ENCODE measurements at places on chromosomes 1 and 21.

- DNase-seq: no peak
These were observed 800 bp upstream of the MMP23B start for GRCh38 chr1:1630965-1631781.

DNA sequence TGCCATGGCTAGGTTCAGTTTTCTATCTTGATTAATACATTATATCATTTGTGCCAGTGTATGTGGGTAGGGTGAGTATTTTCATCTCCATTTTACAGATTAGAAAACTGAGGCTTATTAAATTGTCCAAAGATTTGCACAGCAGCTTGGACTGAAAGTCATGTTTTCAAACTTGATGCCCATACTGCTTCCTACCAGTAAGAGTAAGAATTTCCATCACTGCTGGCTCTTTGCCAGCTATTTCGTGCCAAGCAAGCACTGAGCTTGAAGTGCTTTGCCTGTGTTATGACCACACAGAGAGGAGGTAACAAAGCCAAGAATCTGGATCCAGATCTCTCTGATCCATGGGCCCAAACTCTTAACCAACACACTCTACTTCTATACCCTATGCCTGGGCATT is 295.0 kb downstream of the VAV3 start:
- no peak for DNase-seq

- no peak for DNase-seq
These were observed at the start of gene RHOC for GRCh38 chr1:112706505-112707220. Gene RHOC (minus strand): TSS chr1:112707127. CDS start chr1:112703799, 3,328 bp downstream.

- DNase-seq: no peak
These were observed 149.9 kb downstream of the MRPL39 start for GRCh38 chr21:25457411-25457810.

DNA sequence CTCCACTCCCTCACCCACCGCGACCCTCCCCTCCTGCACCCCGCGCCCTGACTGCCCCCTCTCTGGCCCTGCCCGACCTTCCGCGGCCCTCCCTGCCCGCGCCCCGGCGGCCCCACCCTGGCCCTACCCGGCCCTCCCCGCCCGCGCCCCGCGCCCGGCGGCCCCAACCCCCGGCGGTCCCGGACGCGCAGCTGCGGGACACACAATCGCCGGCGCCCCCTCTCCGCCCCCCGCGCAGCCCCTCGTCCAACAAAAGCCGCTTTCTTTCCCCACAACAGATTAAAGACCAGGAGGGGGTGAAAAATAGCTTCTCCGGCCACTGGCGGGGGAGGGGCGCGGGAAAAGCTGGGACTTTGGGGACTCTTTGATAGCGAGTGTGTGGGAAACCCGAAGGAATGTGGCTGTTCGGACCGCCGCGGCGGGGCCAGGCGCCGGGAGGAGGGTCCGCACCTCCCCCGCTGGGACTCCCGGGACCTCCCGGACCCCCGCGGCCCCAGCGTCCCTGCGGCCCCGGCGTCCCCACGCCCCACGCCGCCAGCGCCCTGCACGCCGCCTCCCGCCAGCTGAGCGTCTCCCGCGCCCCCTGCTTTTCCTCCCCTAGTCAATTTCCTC is 8.8 kb upstream of the ID3 start:
- DNase-seq: no peak

- DNase-seq: no peak
These were observed 284.5 kb downstream of the DSCAM start for GRCh38 chr21:40562242-40563002.

- DNase-seq: no peak
These were observed 28.5 kb upstream of the SERBP1 start for GRCh38 chr1:67458663-67459062.

GRCh38 chr1:37420456-37420855 is 53.9 kb upstream of the ZC3H12A start:
- no peak for DNase-seq

DNA sequence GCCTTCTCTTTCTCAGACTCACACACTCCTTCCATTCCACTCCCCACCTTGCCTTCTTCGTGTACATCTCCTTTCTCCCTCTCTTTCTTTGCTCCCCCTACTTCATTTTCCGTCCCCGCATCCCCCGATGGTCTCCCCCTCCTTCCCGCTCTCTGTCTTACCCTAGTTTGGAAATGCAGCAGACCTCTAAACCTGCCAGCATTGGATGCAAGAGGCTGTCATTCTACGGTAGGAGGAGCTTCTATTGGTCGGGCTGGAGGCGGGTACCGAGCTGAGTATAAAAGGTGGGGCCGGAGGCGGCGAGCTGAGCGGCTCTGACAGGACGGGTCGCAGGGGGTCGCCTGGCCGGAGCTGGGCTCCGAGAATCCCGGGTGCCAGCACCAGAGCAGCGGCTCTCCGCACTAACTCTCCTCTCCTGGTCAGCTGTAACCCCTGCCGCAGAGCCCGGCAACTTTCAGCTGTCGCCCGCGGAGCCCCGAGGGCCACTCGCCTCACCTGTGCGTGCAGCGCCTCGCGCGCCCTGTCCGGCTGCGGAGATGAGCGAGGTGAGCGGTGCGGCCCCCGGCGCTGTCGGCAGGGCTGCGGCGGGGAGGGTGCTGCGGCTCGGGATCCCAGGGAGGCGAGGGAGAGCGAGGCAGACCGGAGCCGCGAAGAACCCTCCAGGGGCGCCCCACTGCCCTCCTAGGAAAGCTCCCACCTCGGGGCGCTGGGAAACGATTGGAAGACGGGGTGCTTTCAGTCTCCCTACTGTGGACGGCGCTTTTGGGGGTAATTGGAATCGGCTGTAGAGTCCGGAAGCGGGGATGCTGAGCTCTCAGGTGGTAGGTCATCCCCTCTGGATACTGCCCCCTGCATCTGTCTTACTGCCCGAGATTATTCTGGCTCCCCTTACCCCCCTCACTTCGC is at the start of gene PCP4L1:
Gene PCP4L1 (plus strand): TSS at position 307 of the 906 bp plus-strand sequence. CDS start 230 bp downstream, at position 537.
- peak; percentile 68 for DNase-seq

- no peak for DNase-seq
These were observed 181.2 kb upstream of the ESRRG start for GRCh38 chr1:216904471-216904870.

- DNase-seq: no peak
These were observed 183.3 kb downstream of the ST6GALNAC3 start for GRCh38 chr1:76257823-76258222.

DNA sequence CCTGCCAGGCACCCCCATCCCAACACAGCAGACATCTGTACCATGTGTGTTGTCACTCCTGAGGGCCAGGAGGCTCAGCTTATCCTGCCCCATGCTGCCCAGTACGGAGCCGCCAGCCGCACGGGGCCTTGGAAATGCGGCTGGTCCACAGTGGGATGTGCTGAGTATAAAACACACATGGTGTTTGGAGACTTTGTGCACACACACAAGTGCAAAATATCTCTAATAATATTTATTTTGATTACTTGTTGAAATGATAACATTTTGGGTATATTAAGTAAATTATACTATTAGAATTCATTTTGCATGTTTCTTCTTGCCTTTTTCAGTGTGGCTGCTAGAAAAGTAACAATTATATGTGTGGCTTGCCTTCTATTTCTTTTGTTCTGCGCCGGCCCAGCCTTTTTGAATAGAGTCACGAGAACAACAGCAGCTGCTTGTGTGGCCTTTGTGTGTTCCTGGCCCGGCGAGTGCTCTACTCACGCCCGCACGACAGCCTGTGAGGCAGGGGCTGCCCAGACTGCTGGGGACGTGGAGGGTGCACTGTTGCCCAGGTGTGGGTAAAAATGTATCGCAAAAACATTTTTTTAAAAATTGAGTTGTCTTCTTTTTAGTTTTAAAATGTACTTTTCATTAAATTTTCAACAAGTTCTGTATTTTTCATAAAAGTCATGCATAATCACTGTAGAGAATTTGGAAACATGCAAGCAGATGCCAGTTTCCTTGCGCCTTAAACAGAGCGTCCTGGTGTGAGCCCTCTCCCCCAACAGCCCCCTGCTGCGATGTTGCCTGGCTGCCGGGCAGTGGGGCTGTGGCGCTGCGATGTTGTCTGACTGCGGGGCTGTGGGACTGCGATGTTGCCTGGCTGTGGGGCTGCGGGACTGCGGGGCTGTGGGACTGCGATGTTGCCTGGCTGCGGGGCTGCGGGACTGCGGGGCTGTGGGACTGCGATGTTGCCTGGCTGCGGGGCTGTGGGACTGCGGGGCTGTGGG is 35.5 kb downstream of the COQ8A start:
- peak; percentile 7 for DNase-seq

DNA sequence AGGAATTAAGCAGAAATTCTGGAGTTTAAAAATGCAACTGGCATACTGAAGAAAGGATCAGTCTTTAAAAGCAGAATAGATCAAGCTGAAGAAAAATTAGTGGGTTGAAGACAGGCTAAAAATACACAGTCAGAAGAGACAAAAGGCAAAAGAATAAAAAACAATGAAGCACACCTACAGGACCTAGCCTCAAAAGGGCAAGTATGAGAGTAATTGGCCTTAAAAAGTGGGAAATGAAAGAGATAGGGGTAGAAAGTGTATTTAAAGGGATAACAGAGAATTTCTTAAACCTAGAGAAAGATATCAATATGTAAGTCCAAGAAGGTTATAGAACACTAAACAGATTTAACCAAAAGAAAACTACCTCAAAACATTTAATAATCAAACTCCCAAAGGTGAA is 152.4 kb downstream of the GPATCH2 start:
- no peak for DNase-seq

DNA sequence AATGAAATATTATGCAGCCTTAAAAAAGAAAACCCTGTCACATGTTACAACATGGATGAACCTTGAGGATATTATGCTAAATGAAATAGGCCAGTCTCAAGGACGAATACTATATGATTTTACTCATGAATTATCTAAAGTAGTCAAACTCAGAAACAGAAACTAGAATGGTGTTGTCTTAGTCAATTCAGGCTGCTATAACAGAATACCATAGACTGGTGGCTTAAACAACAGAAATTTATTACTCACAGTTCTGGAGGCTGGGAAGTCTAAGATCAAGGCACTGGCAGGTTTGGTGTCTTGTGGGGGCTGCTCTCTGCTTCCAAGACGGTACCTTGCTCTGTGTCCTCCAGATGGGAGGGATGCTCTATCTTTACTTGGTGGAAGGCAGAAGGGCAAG is 113.8 kb upstream of the DNAH14 start:
- DNase-seq: no peak

DNA sequence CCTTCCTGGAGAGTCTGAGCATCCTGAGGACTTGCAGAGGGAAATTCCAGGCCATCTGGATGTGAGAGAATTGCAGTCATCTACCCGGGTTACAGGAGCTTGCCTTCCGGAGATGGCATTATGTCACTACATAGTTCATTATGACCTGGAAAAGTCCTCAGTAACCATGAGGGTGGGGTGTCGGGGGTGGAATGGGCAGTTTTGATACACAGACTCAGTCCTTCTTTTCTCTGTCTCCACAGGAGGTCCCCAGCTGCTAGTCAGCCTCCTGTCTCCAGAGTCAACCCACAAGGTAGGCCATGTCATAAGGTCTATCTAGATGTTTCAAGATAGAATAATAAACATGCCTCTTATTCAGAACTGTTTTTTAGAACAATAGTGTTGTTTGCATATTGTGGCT is 268.2 kb upstream of the SGIP1 start:
- no peak for DNase-seq

GRCh38 chr1:153698923-153699714 is 20.6 kb downstream of the NPR1 start:
- DNase-seq: no peak

GRCh38 chr1:2342384-2343022 is 48.9 kb downstream of the MORN1 start:
- no peak for DNase-seq

DNA sequence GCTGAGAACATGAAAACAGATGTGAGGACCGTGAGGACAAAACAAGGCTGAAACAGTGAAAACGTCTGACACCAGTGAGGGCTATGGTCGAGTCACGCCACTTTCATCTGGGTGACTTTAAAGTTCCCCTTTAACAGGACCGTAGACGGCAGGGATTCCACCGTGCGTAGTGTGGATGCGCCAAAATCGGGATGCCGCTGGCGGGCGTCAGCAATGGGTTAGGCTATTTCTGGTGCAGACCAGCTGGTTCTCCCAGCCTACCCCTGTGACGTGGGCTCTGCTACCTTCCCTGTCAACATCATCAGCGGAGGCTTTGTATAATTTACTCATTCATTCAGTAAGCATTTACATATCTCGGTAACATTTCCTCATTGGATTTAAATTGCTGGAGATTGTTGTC is 246.6 kb upstream of the AJAP1 start:
- DNase-seq: no peak

GRCh38 chr1:43659212-43660166 is 9.5 kb downstream of the KDM4A start:
- no peak for DNase-seq

- peak; percentile 59 for DNase-seq
These were observed 134.6 kb upstream of the ARHGEF16 start for GRCh38 chr1:3319874-3320245.

- no peak for DNase-seq
These were observed 129.2 kb downstream of the PSMG1 start for GRCh38 chr21:39054066-39054465.

DNA sequence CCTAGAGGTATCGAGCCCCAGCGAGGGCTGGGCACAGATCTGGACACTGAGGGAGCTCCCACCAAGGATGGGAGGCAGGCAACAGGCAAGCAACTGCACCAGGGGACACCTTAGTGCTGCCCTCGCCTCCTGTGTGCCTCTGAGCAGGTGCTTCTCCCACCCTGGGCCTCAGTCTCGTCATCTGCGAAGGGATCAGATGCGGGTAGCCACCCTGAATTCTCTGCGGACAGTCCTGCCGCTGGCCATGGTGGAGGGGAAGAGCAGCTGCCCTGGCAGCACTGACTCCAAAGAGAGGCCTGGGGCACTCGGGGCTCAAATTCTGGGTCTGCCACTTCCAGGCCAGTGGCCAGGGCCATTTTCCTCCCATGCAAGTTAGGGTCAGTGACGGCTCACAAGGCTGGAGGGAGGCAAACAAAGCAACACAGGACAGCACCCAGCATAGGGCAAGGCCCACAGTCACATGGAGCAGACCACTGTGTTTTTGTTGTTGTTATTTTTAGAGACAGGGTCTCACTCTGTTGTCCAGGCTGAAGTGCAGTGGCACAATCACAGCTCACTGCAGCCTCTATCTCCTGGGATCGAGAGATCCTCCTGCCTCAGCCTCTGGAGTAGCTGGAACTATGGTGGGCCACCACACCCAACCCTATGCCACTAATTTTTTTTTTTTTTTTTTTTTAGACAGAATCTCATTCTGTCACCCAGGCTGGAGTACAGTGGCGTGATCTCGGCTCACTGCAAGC is 7.1 kb upstream of the SDC3 start:
- DNase-seq: no peak

DNA sequence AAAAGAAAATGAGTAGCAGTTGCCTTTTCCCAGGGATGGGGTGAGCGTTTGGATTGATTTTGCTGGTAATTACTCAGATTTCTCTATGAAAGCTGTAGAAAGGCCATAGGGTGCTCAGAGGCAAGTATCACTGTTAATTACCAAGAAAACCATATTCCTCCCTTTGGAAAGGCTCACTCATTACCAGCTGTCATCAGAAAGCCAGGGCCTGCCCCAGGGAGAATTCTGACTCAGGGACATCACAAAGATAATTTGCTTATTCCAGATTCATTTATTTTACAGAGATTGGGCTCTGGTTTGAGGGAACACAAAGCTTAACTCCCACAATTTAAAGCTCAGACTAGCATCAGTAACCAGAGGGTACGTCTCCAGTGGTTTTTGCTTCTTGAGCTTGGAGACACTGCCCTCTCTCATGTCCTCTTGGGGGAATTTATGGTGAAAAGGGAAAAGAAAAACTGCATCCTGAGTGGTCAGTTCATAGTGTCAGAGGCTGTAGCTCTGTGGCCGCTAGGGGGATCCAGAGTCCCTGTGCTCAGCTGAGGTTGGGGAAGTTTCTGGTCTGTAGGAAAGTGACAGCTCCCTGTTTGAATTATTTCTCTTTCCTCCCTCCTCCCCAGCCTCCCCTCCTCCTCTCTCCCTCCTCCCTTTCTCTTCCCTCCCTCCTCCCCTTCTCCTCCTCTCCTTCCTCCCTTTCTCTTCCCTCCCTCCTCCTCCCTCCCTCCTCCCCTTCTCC is 204.3 kb downstream of the KCNJ6 start:
- peak; percentile 58 for DNase-seq

GRCh38 chr1:46179138-46180081 is 3.1 kb upstream of the P3R3URF start:
- peak; percentile 86 for DNase-seq
